A549 treated with CORT108297 at 1 μM for 4 hours (cell line): ENCODE measurements at places on chromosomes 13 and 19. TPM values are rescaled to one million over a fixed set of nuclear protein-coding genes. Genes with fewer than 3 reads are reported as not detected.

GNG7 gene
- total RNA-seq, result 0.03 to 0.07 TPM (median 0.04 TPM) in 5 replicates

KCNJ14 gene
- 1.0 to 2.1 TPM (median 1.2 TPM) in 5 replicates for total RNA-seq

PRRG2 gene
- total RNA-seq, result 0.45 to 1.1 TPM (median 0.81 TPM) in 5 replicates

CGB1 gene
- 0.13 to 1.3 TPM (median 0.20 TPM) in 3 of 5 replicates, not detected in the others for total RNA-seq

ARRDC5 gene
- total RNA-seq, result not detected in 5 replicates

KLK6 gene
- 0.16 to 0.50 TPM (median 0.23 TPM) in 5 replicates for total RNA-seq

APOC4 gene
- total RNA-seq, result not detected in 5 replicates

ZIC5 gene
- total RNA-seq, result 2.7 to 3.1 TPM (median 2.8 TPM) in 5 replicates

ZNF154 gene
- not detected in 5 replicates for total RNA-seq

PLPPR3 gene
- total RNA-seq, result 3.6 to 5.1 TPM (median 4.5 TPM) in 5 replicates

DLEU7 gene
- not detected in 5 replicates for total RNA-seq

GARIN5B gene
- 0.06 to 0.29 TPM (median 0.12 TPM) in 5 replicates for total RNA-seq

ZNF563 gene
- not detected in 5 replicates for total RNA-seq

PCID2 gene
- 39.3 to 44.6 TPM (median 43.1 TPM) in 5 replicates for total RNA-seq

ZNF493 gene
- total RNA-seq, result 0.02 to 0.23 TPM (median 0.16 TPM) in 5 replicates

ATP12A gene
- total RNA-seq, result 0.02 TPM in 1 of 5 replicates, not detected in the others

PSG6 gene
- not detected in 5 replicates for total RNA-seq

INSL3 gene
- total RNA-seq, result 0.30 to 0.66 TPM (median 0.39 TPM) in 5 replicates

GDF15 gene
- total RNA-seq, result 26.2 to 63.2 TPM (median 48.3 TPM) in 5 replicates

C1QTNF9B gene
- total RNA-seq, result not detected in 5 replicates

PDE4A gene
- total RNA-seq, result 3.8 to 5.4 TPM (median 4.9 TPM) in 5 replicates

HNRNPA1L2 gene
- total RNA-seq, result 4.7 to 6.8 TPM (median 5.3 TPM) in 5 replicates

LRFN3 gene
- 15.6 to 25.9 TPM (median 22.3 TPM) in 5 replicates for total RNA-seq

MBD3L2 gene
- not detected in 5 replicates for total RNA-seq

SHD gene
- 0.13 to 0.19 TPM in 2 of 5 replicates, not detected in the others for total RNA-seq

KLK12 gene
- not detected in 5 replicates for total RNA-seq

ZNF302 gene
- 15.5 to 19.1 TPM (median 17.1 TPM) in 5 replicates for total RNA-seq

PCDH17 gene
- 0.01 to 0.04 TPM (median 0.02 TPM) in 4 of 5 replicates, not detected in the other for total RNA-seq

SHISA7 gene
- total RNA-seq, result 0.02 TPM in 1 of 5 replicates, not detected in the others

DOHH gene
- total RNA-seq, result 12.5 to 21.9 TPM (median 19.4 TPM) in 5 replicates

FCAR gene
- not detected in 5 replicates for total RNA-seq

TYROBP gene
- total RNA-seq, result not detected in 5 replicates

CYP4F2 gene
- total RNA-seq, result 0.05 to 0.25 TPM (median 0.18 TPM) in 5 replicates

CDC42EP5 gene
- not detected in 5 replicates for total RNA-seq

C19orf73 gene
- 1.1 to 2.3 TPM (median 1.9 TPM) in 5 replicates for total RNA-seq

ZNF829 gene
- total RNA-seq, result 0.36 to 0.48 TPM (median 0.44 TPM) in 5 replicates

ZNF99 gene
- not detected in 5 replicates for total RNA-seq

CRB3 gene
- total RNA-seq, result 3.0 to 6.1 TPM (median 5.2 TPM) in 5 replicates

SBK3 gene
- 1.7 to 2.0 TPM (median 1.9 TPM) in 5 replicates for total RNA-seq

ZNF441 gene
- 0.02 TPM in 2 of 5 replicates, not detected in the others for total RNA-seq

ADM5 gene
- 3.4 to 6.5 TPM (median 6.0 TPM) in 5 replicates for total RNA-seq
